ENCODE measurements at places on chromosomes 12 and 14.
A peak's percentile ranks its signal among the peaks of the same experiment; 100 is the strongest.

DNA sequence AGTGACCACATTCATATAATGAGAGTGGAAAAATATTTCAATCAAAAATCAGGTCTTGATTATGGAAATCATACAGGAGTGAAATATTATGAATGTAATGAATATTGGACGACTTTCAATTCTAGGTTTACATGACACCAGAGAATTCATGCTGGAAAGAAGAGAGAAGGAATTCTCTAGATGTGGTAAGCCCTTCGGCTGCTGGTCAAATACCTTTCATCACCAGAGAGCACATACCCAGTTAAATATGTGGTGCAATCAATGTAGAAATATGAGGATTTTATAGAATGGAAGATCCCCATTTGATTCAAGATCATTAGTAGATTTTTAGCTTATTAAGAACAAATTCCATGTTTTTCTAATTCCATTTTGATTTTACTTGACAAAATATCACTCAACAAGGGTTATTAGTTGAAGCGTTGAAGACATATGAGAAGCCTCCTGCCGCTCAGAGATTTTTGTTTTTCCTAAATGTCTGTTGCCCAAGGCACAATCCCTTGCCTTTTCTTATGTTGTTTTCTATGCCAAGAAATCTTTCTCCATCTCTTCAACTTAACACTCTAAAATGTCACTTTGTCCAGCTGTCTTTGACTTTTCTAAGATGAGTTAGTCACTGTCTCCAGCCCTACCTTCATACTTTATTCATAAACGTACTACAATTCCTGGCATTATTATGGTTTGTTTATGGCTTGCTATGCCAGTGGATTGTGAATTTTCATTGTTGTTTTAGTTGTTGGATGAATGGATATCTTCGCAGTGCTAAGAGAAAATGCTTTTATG lies 72.8 kb upstream of the ZDHHC17 start:
- DNase-seq, result no peak

DNA sequence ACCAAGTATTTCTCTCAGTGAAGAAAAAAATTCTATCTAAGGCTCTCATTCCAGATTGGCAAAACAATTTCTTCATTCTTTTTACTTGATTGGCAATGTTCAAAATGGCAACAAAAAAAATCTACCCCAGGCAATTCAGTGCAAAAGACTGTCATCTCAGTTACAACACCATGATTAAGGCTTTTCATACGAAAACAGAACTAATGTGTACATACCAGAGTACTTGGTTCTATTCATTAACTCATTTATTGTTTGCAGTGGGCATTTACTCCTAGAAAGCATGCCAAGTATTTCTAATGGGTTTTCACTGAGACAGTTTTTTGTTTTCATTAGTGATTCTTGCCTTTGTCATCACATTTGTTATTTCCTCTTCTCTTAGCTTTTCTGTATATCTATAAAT lies 33.0 kb downstream of the DBX2 start:
- DNase-seq, result no peak

- no peak for DNase-seq
Observed at GRCh38 chr12:54596526-54596946, 8.1 kb upstream of the PPP1R1A start.

DNA sequence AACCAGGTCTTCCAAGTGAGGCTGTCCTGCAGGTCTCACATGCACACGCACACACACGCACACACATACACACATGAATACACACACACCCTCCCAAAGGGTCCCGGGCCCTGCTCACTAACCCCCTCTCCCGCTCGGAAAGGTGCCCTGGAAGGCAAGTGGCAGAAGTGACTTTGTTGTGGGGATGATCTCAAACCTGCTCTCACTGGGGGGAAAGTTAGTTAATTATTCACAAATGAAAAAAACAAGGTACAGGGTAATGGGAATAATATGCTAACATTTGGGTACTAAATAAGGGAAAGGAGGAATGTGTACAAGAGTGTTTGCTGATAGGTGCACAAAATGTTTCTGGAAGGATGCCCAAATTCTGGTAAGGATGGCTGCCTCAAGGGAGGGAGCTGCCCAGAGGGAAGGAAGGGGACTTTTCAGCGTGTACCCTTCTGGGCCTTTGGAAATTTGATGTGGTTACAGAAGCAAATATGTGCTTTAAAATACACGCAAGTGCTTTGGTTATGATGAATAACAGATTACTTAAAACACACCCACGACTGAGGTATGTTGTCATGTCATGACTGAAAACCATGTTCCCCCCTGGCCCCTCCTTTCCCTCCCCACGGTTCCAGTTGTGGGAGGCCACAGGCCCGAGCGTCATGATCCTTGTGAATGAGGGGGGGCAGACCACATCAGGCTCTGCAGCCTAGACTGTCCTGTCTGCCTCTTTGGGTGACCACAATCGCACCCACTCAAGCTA lies 43.3 kb upstream of the PLEKHG6 start:
- DNase-seq, result no peak

- peak; percentile 68 for DNase-seq
Observed at GRCh38 chr12:107736914-107737313, 24.0 kb downstream of the PRDM4 start.

GRCh38 chr14:69715725-69716477 lies 51.0 kb upstream of the SRSF5 start:
- DNase-seq, result no peak

GRCh38 chr14:101132588-101132987 lies 229.1 kb upstream of the RTL1 start:
- DNase-seq, result no peak

- no peak for DNase-seq
Observed at GRCh38 chr14:89891055-89891454, 63.5 kb downstream of the EFCAB11 start.

DNA sequence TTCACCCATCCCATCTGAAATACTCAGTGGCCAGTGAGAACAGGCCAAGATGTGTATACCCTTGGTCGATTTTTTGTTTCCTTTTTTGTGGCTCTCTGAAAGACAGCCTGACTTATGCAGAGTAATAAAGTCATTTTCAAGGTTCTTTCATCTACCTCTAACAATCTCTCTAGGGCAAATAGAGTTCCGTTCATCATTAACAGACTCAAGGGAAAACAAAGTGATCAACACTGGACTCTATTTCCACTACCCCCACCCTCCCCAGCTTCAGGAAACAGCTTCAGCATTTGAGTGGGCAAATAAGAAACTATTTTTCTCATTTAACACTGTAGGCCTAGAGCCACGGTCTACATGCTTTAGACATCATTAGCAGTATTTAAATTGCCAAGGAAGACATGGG lies 15.9 kb downstream of the PRKAB1 start:
- no peak for DNase-seq

GRCh38 chr12:69061574-69061973 lies 128.6 kb upstream of the CPM start:
- DNase-seq, result no peak

DNA sequence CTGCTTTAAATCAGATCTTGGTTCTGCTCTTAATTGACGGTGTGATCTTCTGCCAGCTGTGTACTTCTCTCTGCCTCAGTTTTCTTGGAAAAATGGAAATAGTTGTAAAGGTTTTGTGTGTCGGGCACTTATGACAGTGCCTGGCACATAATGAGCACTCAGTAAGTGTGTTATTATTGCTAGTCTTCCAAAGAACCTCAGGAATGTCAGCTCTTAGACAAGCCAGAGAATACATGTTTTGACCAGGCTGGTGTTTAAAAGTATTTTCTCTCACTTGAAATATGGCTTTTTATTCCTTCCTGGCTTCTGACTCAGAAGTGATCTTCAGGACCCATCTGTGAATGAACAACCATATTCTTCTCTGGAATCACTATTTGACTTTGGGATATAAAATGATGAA lies 304.1 kb downstream of the SNAPC1 start:
- DNase-seq, result no peak

DNA sequence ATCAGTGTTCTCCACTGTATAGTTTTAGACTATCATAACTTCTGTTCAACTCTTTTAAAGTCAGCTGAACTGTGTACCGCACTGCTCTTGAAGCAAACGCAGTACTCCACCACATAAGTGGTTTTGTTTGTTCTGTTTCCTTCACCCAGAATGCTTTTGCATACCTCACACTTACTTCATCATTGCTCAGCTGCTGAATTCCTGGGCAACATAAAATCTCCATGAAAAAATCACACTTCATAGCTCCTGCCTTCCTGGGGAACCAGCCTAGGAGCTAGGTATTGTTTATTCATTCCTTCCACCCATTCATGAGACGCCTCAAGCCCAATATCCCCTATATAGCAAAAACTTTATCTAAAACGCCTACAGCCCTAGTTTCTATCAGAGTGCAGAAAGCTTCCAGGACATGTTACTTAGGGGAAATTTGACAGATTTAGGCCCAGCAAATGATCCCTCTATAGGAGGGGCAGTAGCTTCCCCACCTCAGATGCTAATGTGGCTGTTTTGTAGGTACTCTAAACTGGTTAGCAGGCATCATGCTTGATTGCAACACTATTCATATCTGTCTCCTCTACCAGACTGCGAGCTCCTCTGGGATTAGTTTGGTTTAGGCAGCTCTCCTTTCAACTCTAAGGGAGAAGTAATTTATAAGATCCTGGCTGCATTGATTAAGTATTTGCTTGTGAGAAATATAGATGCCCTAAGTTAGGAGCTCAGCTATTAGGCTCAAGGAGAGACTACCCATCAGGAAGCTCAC lies 44.5 kb downstream of the LRRC9 start:
- DNase-seq, result no peak

GRCh38 chr14:34180434-34180833 lies 229.6 kb upstream of the EGLN3 start:
- DNase-seq, result no peak

- no peak for DNase-seq
Observed at GRCh38 chr14:84323450-84323849, 1206.5 kb upstream of the FLRT2 start.

DNA sequence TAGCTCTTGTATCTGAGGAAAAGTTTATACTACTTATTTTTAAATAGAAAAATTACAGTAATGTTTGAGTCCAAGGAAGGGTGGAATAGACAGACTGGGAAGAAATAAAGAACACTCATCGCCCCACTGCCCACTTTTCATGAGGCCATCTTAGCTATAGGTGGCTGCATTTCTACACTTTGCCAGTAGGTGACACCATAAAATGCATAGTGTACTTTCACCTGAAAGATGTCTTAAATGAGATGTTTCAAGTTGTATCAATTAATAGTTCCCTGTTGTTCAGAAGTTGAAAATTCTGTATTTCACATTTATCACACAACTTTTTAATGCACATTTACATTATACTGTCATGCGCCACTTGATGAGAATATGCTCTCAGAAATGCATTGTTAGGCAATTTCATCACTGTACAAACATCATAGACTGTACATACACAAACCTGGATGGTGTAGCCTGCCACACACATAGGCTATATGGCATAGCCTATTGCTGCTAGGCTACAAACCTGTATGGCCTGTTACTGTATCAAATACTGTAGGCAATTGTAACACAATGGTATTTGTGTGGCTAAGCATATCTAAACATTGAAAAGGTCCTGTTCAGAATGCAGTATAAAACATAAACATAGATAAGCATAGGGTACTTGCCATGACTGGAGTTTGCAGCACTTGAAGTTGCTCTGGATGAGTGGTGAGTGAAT lies 27.6 kb downstream of the PMCH start:
- DNase-seq, result no peak

- DNase-seq, result no peak
Observed at GRCh38 chr14:71551291-71551950, 380.8 kb upstream of the RGS6 start.

DNA sequence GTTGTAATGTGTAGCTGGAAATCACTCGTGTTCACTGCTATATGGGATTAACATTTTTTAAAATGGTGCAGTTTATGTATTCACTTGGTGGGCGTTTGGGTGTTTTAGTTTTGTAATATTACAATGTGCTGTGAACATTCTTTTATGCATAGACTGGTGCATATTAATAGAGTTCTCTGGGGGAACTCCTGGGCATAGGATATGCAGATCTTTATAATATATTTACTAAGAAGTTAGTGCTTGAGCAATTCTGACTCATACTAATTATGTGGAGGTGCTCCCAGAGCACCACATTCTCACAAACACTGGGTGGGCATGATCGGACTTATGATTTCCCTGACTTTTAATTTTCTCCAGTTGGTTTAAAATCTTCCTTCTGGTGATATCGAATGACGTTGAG lies 342.3 kb downstream of the PDZRN4 start:
- no peak for DNase-seq

DNA sequence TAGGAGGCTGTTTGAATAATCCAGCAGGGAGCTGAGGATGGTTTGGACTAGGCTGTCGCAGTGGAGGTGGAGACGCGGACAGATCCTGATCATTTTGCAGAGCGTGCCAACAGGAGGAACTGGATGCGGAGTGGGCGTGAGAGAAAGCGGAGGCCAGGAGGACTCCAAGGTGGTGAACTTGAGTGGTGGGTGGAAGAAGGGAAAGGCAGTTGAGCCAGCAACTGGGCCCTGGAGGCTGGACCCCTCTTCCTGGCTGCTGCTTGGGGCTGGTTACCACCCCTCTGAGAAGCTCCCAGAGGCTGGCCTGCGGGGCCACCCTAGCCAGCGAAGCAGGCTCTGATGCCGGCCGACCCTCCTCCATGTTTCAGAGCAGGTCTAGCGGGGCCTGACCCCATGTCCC lies 56.8 kb upstream of the KCNA1 start:
- DNase-seq, result no peak

- peak; percentile 81 for DNase-seq
Observed at GRCh38 chr12:990661-991349, at the start of gene ERC1. TSS of gene ERC1 (plus strand) at chr12:991223. CDS start at chr12:1027904, 36,681 bp downstream.

GRCh38 chr14:106115401-106115800 lies 589.0 kb downstream of the TMEM121 start:
- no peak for DNase-seq

GRCh38 chr12:27463511-27464219 lies 17.1 kb downstream of the SMCO2 start:
- DNase-seq, result no peak

- DNase-seq, result no peak
Observed at GRCh38 chr12:107429006-107429705, 256.4 kb upstream of the PWP1 start.

GRCh38 chr14:71138448-71139293 lies 231.4 kb downstream of the PCNX1 start:
- peak; percentile 48 for DNase-seq

DNA sequence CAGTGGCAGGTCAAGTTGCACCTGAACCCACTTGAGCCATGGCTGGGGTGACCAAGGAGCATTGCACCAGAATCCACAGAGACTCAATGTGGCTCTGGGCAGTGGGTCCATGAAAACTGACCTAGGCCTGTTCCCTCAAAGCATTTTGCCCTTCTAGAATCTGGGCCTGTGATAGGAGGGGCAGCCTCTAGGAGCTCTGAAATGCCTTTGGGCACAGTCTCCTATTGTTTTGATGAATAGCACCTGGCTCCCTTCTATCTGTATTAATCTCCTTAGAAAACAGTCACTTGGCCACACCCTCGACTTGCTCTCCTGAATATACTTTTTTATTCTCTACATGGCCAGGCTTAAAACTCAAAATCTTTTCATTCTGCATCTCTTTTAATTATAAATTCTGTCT lies 14.1 kb upstream of the KRAS start:
- DNase-seq, result no peak

DNA sequence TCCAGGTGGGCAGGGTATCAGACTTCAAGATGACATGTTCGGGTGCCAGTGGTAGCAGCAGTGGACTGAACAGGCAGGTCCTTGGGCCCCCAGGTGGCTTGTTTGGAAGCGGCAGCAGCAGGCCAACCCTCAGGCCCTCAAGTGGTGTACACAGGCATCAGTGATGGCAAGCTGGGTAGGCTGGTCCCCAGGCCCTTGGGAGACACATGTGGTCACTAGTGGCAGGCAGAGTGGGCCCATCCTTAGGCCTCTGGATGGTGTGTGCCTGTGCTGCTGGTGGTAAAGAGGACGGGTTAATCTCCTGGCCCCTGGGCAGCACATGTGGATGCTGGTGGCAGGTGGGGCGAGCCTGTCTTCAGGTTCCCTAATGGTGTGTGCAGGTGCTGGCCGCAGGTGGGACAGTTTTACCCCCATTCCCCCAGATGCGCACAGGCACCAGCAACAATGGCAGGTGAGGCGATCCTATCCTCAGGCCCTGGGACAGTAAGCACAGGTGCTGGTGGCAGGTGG lies 8.0 kb downstream of the OAS2 start:
- DNase-seq, result no peak

Data from GM19239 (cell line).